ENCODE measurements at places on chromosomes 2 and 18.

- no peak for DNase-seq
Observed at GRCh38 chr2:16093639-16094529, 153.5 kb downstream of the MYCN start.

DNA sequence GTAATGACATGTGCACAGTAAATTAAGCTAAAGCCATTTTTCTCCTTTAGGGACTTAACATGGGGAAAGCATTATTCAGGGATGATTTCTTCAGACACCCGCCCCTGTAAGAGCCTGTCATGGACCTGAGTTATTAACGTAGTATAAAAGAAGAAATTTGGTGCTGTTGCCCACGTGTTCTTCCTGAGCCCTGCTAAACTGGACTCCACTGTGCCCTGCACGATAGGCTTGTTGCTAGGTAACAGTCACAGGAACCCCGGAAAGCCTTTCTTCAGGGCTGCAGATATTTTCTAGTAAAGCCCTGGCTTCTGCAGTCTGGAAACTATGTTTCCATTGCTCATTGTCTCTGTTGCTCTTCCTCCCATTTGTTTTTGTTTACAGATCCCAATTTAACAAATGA is 157.9 kb downstream of the LRRC30 start:
- no peak for DNase-seq

DNA sequence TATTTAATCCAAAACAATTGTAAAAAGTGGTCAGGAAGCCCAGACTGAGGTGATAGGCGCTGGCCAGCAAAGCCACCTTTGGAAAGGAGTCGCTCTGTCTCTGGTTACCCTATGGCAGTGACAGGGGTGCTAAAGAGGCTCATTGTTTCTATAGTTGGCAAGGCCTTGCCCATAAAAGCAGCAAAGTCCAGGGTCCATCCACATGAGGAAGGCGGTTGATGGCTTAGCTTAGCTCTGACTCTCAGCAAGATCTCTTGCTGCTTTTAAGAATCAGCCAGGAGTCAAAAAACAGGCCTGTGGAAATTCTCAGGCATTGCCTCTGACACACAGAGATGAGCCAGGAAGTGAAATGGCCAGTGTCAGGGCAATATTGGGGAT is 57.8 kb upstream of the CYP26B1 start:
- no peak for DNase-seq

GRCh38 chr18:78837754-78838153 is 141.9 kb upstream of the SALL3 start:
- no peak for DNase-seq

DNA sequence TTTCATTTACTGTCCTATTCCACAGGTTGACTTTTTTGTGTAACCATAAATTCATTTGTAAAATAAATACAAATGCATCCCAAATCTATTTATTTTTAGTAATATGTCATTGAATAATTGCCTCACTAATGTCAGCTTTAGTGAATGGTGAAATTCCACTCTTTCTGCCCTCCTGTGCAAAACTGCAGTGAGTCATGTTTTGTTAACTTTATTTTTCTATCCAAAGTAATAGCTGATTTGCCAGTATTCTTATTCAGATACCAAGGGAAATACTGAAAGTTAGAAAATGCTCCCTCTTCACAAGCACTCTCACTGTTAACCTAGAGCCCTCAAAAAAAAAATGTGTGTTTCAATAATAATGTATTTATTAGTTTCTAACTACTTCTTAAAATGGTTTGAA is 322.8 kb downstream of the RIT2 start:
- DNase-seq = no peak

DNA sequence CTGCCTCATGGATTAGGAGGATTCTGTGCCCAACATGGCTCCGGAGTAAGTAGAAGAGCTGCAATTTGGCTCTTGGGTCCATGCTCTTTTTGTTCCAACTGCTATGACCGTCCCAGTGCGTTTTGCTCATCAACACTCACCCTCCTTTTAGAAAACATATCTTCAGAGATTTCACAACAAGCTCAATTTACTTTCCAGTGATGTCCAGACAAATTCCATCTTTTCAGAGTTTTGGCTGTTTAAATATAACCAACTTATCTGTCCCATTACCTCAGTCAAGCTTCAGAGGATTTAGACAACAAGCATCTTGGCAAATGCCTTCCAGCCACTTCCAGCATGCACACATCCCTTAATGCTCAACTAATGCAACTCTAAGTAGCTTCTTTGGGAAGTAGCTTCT is 6.9 kb upstream of the SLC14A2 start:
- DNase-seq = no peak

Data from AG08396 (cell line).